ENCODE measurements at places on chromosomes 4 and X.

DNA sequence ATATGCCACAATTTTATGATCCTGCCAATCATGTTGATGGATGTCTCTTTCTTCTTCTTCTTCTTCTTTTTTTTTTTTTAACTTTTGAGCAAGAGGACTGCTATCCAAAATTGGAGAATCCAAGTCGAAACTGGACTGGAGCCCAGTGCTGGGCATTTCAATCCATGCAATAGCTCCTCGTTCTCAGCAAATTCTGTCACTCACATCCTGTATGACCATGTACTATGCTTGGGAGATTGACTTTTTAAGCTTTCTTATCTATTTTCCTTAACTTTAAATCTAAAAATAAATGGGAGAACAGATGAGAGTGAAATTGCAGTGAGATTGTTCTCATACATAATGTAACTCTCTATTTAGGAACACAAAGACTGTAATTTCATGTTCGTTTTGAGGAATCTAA lies 123.0 kb upstream of the PUDP start:
- no peak for DNase-seq

- no peak for DNase-seq
Observed at GRCh38 chr4:182716192-182716591, 201.0 kb downstream of the DCTD start.

- DNase-seq, result no peak
Observed at GRCh38 chr4:153227469-153228075, 23.3 kb downstream of the TRIM2 start.

DNA sequence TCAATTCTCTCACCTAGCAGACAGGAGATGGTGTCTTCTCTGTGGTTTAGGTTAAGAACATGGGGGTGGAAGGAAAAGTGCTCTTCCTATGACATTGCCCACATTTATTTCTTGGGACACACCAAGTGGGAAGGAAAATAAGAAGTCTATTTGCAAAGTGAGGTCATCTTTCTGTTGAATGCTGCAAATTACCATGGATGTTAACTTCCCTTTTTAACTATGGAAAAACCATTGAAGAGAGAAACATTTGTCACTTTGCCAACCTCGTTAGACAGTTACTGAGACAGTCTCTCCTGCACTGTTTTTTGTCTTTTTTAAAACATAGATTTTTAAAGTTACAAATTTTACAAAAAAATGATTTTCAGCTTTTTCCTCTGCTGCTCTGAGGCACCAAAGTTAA lies 72.8 kb upstream of the BEND4 start:
- no peak for DNase-seq

DNA sequence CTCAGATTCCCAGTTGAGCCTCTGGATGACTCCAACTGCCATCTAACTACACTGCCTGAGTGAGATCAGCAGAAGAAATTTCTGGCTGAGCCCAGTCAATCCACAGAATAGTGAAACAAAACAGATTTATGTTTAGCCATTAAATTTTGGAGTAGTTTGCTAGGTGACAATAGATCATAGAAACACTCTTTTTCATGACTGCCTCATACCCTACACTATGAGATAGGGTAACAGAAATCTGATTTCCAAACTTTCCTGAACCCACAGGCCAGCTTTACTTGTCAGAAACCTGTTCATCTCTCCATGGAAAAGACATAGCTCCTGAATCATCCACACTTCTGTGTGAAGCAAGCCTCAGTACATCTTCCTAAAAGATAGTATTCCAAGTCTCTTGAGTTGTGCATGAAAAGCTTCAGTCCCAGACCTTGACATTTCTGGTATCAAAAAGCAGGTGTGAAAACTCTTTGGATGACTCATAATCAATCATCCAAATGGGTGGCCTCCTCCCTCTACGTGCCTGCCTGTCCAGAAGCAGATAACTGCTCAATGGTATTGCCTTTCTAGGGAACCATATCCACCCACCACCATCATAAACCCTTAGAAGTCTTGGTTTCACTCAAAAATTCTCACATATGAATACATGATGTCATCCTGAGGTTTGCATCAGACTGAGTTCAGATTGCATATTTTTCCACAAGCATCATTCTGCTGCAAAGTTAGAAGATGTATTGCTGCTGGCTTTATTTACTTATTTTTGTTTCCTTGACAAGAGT lies 47.5 kb upstream of the RAP2C start:
- no peak for DNase-seq

DNA sequence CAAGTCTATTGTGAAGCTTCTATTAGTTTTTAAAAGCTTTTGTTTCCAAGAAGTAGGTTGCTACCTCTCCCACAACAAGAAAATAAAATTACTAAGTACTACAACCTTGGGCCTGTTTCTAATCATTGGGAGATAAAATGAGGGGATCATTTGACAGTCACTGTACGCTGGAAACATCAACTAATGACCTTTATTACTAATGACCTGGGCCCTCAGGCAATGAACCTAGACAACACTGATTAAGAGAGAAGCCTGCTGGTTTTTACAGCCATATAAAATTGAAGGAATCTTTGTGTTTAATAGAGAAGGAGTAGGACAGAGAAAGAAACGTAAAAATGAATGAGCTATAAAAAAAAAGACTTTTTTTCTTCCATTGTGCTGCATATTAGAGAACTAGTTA lies 1000.9 kb downstream of the STPG2 start:
- no peak for DNase-seq

DNA sequence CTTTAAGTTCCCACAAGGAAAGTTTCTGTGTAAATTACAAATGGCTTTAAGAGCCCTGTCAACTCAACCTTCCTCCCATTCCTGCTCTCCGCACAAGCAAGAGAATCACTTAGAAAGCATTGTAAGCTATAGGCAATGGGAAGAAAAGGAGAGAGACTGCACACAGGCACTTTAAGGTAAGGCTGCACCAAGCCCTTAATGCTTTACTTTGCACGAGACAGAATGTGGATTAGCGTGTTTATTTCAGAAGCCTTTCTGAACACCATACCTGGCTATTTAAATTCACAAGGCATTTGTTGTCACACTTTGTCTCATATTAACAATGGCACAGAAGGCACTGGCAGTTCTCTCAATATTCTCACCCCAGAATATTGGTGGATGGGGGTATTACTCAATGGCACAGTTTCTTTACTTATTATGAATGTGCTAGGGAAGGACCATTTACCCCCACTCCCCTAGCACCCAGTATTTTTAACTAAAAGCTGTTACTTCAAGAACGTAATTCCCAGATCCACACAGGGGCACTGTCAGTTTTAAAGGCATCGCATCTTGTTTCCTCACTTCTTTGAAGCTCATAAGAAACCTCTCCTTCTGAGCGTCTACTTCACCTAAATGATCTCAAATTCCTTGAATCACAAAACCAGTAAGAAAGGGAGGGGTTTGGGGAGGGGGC lies 150.0 kb downstream of the MAML3 start:
- no peak for DNase-seq

- DNase-seq, result peak; percentile 72
Observed at GRCh38 chrX:48897625-48898306, at the start of the genes PQBP1 and TIMM17B. TSS of gene PQBP1 (plus strand) at chrX:48897930. CDS start at chrX:48898510, 580 bp downstream. TSS of gene TIMM17B (minus strand) at chrX:48897768. CDS start at chrX:48897749, 19 bp downstream.

- DNase-seq, result no peak
Observed at GRCh38 chr4:7596918-7597606, 162.3 kb upstream of the PSAPL1 start.

DNA sequence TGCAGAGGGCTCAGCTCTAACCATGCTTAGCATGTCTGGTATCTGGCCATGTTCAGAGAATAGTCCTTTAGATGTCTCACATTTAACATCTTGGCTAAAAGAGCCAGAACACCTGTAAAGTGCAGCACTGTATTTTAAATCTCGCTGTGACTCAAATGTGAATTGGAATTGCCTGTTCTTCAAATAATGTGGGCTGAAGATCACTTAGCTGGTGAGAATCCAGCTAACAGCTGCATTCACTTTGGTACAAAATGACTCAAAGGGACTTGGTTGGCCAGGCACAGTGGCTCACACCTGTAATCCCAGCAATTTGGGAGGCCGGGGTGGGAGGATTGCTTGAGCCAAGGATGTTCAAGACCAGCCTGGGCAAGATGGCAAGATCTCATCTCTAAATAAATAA lies 63.5 kb upstream of the PLAC8 start:
- no peak for DNase-seq

GRCh38 chr4:146981651-146982050 lies 36.0 kb upstream of the TTC29 start:
- no peak for DNase-seq

- DNase-seq, result no peak
Observed at GRCh38 chr4:7328913-7329638, 105.7 kb downstream of the PSAPL1 start.

- no peak for DNase-seq
Observed at GRCh38 chr4:10703156-10703555, 18.6 kb upstream of the CLNK start.

GRCh38 chr4:88268913-88269312 lies 15.4 kb downstream of the PPM1K start:
- no peak for DNase-seq

GRCh38 chrX:87338510-87338909 lies 179.1 kb upstream of the KLHL4 start:
- DNase-seq, result no peak

DNA sequence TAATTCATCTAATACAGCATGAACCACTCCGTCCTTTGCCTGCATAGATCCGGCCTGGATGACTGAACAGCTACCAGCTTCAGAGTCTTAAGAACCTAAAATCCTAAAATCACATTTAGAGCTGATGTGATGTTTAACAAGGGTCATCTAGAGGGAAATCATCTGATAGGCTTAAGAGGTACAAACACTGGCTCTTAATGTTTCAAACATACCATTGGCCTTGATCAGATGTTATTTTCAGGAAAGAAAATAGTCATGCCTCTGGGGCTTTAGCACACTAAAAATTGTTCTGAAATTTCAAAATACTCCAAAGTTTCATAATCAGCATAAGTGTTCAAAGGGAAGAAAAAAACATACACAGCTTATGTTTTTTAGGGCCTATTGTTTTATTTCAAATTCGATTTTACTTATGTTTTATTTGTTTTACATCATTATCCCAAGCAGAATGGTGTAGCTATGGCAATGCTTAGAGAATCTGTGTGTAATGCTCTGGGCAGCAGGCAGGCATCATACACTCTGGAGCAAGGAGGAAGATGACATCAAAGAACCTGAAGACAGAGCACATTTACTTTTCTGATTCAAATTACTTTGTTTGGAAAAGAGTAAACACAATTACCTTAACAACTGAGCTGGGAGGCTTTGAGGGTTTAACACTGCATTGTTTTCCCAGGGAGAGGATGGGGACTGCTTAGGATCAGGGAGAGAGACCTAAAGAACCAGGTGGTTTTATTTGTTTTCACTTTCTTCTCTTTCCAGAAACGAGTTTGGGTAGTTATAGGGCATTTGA lies 25.3 kb upstream of the LEF1 start:
- no peak for DNase-seq

- no peak for DNase-seq
Observed at GRCh38 chrX:110119480-110119879, 116.6 kb downstream of the TMEM164 start.

- peak; percentile 66 for DNase-seq
Observed at GRCh38 chrX:16946361-16946964, at the start of gene REPS2. TSS of gene REPS2 (plus strand) at chrX:16946658. CDS start at chrX:16946862, 204 bp downstream.

DNA sequence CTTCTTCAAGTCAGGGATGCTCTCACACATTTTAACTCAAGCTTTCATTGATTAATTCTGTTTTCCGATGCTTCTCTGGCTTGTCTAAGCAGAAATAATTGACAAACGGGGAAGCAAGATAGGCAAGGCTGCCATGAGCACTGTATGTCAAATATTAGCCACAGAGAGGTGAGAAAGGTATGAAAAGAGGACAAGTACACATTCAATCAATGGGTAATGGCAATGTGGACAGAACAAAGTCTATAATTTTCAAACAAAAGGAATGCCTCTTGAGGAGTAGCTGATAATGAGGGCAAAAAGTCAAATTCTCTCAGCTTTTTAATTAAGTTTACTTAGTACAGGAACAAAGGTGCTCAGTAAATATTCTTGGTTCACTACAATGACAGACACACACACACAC lies 19.6 kb downstream of the COX7B2 start:
- no peak for DNase-seq

DNA sequence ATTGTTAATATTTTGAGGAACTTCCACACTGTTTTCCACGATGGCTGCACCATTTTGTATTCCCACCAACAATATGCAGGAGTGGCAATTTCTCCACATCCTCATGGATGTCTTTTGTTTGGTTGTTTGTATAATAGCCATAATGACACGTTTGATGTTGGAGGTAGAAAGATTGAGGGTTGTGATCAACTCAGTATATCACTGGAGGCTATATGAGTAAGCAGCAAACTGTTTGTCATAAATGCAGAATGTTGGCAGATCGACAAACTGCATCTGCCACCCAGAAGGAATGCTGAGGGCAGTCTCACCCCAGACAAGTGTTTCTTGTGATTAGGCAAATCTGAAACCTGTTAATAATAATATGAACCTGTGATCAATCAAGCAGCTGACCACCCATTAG lies 243.9 kb upstream of the WDFY3 start:
- no peak for DNase-seq

DNA sequence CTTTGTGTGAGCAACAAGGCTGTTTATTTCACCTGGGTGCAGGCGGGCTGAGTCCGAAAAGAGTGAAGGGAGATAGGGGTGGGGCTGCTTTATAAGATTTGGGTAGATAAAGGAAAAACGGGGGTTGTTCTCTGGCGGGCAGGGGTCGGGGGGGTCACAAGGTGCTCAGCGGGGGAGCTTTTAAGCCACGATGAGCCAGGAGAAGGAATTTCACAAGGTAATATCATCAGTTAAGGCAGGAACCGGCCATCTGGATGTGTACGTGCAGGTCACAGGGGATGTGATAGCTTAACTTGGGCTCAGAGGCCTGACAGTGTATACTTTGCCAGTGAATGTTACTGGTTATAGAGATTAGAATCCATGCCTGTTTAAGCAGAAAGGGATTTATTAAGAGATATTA lies 19.7 kb upstream of the SPCS3 start:
- no peak for DNase-seq

DNA sequence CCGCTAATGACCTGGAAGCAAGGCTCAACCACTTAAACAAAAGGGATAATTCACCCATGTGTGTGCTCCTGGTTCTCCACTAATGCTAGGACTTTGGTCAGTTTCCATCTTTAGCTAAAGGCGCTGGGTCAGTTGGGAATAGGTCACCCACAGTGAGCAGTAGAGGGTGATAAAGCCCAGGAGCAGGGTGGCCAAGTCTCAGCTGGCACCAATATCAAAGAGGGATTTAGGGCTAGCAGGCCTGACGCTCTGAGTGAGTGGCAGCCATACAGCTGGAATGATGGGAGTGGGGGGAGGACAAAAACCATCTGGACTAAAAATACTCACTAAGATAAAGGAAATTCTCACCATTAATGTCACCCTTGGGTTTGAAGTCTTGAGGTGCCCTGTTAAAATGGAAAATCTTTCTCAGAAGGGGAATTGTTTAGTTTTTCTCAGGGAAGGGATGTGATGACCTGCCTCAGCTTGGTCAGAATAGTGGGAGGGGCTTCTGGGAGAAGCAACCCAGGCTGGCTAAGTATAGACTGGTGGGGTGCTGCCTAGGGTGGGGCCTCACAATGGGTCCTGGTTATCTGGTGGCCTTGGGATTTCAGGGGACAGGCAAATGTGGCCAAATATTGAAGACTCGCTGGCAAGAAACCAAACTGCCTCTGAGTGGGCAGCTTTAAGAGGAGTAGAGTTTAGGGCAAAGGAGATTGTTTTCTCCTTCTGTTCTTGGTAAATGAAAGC lies 47.1 kb downstream of the TSC22D3 start:
- DNase-seq, result no peak

Measured in stimulated activated CD4-positive, alpha-beta T cell treated with anti-CD3 and anti-CD28 coated beads, TNF-alpha, amount 100 ng/mL, for 1 hour (primary cell).